NCI-H2029 (cell line): ENCODE measurements at places on chromosomes 7 and 10.

- no peak for DNase-seq
These were observed 14.4 kb upstream of the ATP6V0E2 start for GRCh38 chr7:149859369-149859768.

DNA sequence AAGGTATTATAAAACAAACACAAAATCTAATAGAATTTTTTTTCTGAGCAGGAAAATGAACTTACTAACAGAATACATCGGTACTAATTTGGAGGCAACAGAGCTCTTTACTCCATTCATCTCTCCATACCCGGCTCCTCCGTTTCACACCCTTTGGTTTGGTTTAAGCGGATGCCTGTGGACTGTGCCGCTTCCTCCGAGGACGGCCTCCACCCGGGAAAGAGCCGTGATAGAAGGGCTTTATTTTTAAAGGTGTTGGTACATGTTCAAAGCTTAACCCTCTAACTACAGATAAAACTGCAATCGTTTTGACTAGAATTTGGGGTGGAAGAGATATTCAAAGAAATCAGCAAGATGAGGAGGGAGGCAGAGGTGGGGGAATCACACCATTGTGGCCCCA lies 1.9 kb downstream of the VIPR2 start:
- DNase-seq: no peak

GRCh38 chr10:76025124-76025477 lies 593.7 kb downstream of the LRMDA start:
- no peak for DNase-seq

DNA sequence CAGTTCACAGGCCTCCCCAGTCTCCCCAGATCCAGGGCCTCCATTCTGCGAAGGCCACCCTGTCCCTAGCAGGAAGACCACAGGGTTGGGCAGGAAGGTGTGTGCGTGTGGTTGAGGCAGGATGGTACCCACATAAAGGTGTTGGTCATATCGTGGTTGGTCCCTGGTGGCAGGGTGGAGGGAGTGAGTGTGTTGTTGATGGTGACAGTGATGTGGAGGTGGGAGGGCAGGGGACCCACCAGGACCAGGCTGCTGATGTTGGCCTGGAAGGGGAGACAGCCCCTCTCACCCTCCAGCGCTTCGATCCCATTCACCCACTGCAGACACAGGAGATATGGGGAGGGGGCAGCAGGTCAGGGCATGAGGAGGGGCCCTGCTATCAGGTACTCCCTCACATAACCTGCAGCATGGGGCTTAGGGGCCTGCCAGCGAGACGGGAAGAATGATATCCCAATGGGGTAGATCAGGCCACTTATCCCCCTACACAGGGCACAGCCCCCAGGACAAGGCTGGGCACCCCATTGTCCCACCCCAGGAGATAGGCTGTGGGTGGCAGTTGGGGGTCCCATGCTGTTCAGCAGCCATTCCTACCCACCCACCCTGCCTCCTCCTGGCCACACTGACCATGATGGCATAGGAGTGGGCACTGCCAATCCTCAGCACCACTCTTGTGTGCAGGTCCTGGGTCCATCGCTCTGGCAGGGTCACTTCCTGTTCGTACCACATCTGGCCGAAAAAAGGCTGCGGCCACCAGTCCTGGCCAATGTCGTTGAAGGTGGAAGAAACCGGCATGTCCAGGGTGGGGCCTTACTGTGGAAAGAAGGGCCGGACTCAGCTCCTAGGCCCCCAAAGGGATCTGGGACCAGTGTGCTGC lies 69.0 kb upstream of the ZNF479 start:
- no peak for DNase-seq

DNA sequence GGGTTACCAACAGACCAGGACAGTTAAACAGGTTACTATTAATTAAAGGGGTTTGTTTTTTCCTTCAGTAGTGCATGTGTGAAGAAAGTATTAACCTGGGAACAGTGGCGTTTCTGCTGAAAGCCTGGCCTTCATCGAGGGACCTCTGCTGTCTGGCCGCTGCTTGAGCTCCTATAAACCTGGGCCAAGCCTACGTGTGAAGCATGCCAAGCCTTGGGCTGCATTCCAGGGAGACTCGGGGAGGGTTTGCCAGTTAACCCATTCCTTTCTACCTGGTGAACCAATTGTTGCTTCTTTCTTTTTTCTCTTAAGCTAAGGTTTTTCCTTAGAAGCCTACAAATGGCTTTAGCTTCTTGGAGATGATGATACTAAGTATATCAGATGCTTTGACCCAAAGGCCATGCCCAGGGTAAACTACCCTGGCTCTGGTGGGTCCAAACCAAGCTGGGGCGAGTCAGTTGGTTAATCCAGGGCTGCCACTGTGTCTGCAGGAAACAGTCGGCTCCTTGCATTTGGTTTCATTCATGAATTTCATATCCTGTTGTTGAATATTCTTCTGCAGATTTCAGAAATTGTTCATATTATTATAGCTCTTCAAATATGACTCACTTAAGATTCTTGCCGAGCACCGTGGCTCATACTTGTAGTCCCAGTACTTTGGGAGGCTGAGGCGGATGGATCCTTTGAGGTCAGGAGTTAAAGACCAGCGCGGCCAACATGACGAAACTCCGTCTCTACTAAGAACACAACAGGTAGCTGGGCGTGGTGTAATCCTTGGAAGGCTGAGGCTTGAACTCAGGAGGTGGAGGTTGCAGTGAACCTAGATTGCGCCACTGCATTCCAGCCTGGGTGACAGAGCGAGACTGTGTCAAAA lies 23.8 kb downstream of the PFKP start:
- peak; percentile 59 for DNase-seq

DNA sequence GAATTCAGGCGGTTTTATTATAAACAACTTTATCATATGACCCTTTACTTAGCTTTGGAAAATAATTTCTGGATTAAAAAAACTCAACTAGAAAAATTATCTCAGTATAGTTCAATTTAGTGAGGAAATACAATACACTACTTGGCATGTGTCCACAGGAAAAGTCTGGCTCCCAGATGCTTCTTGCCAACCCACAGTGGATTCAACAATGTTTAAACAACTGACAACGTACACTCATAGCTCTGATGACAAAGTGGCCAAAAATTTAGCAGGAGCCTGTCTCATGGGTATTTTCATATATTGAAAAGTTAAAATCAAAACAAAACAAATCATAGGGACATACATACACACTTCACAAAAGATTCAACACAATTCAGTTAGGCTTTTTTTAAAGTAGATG lies 158.8 kb downstream of the SKAP2 start:
- peak; percentile 11 for DNase-seq

DNA sequence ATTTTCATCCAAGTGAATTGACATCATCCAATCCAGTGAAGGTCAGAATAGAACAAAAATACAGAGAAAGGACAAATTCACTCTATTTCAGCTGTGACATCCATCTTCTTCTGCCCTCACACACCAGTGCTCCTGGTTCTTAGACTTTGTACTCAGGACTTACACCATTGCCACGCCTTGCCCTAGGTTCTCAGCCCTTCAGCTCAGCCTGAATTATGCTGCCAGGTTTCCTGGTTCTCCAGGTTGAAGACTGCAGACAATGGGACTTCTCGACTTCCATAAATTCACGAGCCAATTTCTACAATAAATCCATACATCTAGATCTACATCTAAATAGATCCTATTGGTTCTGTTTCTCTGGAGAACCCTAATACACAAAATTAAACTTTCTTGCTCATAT lies 181.2 kb upstream of the KCND2 start:
- no peak for DNase-seq

GRCh38 chr10:71509444-71509843 lies 112.7 kb downstream of the CDH23 start:
- no peak for DNase-seq

- no peak for DNase-seq
These were observed 1165.4 kb downstream of the XPNPEP1 start for GRCh38 chr10:108757946-108758345.

- no peak for DNase-seq
These were observed 486.4 kb downstream of the PHTF2 start for GRCh38 chr7:78284945-78285344.

DNA sequence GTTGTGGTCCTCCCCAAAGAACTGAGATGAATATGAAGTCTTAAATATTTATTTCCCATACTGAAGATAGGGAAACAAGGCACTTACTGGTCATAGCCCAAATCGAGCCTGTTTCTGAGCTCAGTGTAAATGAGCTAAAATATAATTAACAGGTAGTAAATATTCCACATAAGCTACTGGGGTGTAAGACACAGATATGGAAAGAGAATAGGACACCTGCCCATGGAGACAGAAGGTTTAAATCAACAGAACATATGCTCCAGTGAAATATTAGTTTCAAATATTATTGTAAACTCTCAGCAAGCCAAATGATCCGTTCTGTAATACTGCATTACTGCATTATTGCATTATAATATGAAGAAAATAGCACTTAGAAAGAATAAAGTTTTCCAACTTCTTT lies 537.9 kb downstream of the ANKRD7 start:
- DNase-seq: no peak

GRCh38 chr7:139620676-139621344 lies 97.3 kb downstream of the CLEC2L start:
- peak; percentile 30 for DNase-seq

DNA sequence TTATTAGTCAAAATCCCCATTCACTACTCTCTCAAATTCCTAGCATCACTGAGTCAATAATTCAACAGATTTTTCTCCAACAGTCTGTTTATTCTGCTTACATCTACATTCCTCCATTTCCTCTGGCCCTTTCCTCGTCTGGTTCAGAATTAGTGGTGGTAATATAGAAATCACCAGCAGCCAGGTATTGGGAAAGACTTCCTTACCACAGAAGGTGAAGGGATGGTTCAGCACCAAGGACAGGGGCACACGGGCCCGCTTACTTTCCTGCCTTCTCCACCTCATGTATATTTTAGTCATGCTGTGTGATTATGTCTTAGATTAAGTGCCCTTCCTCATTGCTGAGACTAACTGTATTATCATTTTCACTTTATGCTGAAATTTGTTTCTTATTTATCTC lies 70.4 kb upstream of the APBB1IP start:
- DNase-seq: no peak

DNA sequence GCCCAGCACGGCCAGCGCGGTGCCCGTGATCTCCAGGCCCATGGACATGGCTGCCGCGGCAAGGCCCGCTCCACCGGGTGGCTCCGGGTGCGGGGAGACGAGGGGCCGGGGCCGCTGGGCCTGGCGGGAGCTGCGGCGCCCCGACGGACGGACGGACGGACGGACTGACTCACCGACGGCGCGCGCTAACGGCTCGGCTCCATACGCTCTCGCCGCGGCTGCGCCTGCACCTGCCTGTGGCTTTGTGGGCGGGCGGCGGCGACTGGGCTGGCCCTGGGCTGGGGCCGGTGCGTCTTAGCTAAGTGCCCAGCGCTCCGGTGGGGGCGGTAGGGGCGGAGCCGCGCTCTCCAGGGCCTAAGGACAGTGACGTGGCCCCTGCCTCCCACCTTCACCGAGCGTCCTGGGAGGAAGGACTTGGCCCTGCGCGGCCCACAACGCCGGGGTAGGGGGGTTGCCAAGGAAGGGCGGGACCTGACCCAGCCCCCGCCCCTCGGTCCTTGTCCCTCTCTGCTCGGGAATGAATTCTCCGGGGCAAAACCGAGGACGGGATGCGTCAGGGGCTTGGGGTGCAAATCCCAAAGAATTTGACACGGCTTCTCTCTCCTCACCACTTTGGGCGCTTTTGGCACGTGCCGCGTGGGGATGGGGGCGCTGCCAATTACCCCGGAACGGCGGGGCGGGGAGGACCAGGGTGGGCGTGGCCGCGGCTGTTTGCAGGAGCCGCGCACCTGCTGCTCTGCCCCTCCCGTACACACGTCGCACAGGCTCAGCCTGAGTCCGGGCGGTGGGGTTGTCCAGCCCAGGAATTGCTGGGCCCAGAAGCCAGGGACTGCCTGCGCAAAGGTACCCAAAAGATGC lies at the start of gene CLDN3:
TSS of gene CLDN3 (minus strand) at position 269 of the 858 bp plus-strand sequence. CDS start at position 48, 221 bp downstream.
- peak; percentile 97 for DNase-seq

DNA sequence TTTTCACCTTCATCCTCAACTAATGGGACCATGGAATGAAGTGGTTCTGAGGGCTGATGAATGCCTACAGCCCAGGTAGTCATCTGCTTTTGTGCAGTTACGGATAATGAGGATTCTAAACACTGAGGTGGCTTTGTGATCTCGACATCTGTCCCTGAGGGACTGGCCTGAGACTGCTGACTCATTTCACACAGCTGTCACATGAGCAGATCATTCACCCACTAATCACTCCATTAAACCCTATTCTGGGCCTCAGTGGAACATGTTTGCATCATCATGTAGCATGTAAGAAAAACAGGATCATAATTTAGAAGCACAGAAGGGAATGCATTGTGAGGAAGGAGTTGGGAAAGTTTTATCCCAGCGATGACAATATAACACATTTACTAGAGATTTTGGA lies 79.4 kb upstream of the FEZF1 start:
- no peak for DNase-seq

- DNase-seq: no peak
These were observed 267.8 kb upstream of the MYO3A start for GRCh38 chr10:25666276-25666675.

DNA sequence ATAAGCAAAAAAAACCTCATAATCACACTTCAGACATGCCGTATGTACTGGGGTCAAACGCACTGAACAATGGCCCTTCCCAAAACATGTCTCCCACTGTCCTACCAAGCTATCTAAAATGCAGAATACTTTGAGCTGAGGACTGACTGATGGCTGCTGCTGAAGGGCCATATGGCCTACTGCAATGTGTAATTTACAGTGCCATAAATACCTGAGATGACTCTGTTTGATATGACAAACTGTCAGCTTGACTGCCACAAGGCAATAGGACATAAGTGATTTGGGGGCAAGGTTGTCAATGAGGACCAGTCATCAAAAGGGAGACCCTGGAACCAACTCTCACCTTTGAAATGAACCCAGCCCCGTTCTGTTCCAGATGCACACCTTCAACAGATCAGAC lies 187.4 kb upstream of the FRMD4A start:
- DNase-seq: no peak

DNA sequence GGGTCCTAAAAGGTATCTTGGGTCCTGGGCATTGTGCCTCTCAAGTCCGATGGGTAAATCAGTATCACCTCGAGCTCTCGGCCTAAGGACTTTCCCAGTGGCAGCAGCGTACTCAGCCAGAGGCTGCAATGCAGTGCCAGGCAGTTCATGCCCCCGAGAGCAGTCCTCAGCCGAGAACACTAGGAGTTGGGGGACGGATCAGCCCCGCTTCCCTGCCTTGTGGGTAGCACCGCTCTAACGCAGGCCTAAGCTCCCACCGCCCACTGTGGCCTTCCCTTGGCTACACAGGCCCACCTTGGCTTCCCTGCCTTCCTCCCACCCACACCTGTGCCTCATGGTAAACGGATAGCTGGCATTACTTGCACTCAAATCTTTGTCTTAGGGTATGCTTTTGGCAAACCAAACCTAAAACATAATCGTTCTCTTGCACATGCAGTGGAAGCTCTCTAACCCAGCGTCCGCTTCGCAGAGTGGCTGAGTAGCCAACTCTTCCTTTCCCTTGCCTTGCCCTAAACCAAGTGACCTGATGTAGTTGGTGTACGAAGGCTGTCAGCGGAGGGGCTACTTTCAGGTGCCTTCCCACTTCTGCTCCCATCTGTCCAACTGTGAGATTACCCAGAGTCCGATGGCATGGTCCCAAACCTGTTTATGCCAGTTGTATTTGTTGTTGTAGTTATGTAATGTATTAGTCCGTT lies 73.2 kb upstream of the CHST15 start:
- no peak for DNase-seq

GRCh38 chr10:128851726-128852125 lies 615.3 kb upstream of the MGMT start:
- no peak for DNase-seq

- no peak for DNase-seq
These were observed 77.3 kb downstream of the PARD3 start for GRCh38 chr10:34737772-34738169.

- no peak for DNase-seq
These were observed 39.9 kb upstream of the EGR2 start for GRCh38 chr10:62856021-62856420.

GRCh38 chr7:150968734-150969372 lies 9.3 kb downstream of the KCNH2 start:
- DNase-seq: peak; percentile 39

GRCh38 chr7:901388-902154 lies 25.2 kb downstream of the GET4 start:
- peak; percentile 90 for DNase-seq
